Activated CD4-positive, CD25-positive, alpha-beta regulatory T cell treated with anti-CD3 and anti-CD28 coated beads, Interleukin-2, amount 50 U/mL, for 72 hours (primary cell): ENCODE measurements at places on chromosomes 13 and 19.

GRCh38 chr13:80665792-80666333 lies 324.9 kb upstream of the SPRY2 start:
- no peak for DNase-seq

DNA sequence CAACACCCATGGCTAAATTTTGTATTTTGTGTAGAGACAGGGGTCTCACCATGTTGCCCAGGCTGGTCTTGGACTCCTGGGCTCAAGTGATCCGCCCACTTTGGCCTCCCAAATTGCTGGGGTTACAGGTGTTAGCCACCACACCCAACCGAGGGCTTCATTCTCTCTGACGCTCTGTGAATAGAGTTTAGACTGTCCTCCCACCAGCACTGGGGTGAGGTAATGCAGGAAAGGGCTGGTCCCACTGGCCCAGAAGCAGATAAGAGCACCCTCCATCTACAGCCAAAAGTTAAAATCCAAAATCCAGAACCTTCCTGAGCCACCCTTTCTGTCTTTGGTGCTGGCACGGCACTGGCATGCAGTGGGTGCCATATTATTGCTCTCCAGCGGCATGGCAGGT lies 31.8 kb upstream of the HOMER3 start:
- no peak for DNase-seq

DNA sequence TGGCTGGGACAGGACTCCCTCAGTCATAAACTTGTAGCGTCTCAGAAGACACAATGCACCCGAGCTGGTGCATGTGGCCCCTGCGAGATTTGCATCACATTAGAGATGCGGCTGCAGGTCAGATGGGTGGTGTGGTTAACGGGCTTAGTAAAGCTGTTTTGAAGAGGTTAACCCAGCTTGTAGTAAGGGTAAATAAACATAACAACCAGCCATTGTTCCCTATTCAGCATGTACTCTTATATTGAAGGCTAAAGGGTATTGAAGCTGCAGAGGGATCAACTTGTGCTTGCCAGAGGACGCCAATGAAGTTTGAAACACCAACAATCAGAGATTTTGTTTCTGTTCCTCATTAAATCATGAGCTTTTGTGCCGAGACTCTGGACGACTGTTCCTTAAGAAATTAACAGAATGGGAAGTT lies 79.4 kb downstream of the ZIC5 start:
- DNase-seq, result no peak

- DNase-seq, result no peak
These were observed 363.3 kb downstream of the KCNRG start for GRCh38 chr13:50378509-50379044.

- no peak for DNase-seq
These were observed 144.5 kb upstream of the FNDC3A start for GRCh38 chr13:48831248-48831647.

- no peak for DNase-seq
These were observed 2.8 kb upstream of the POP4 start for GRCh38 chr19:29603308-29603707.

DNA sequence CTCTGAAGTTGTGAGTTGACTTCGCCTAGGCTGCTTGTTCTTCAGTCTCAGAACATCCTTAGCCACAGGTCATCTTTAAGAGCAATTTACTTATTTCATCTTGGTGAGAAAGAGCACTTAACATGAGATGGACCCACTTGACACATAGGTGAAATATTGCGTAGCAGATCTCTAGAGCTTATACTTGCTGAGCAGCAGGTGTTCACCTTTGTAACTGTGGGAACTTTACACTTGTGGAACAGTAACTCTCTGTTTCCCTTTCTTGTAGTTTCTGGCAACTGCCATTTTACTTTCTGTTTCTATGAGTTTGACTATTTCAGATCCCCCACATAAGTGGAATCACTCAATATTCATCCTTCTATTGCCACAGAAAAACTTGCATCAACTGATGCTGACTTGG lies 95.7 kb downstream of the SLC10A2 start:
- DNase-seq, result no peak

DNA sequence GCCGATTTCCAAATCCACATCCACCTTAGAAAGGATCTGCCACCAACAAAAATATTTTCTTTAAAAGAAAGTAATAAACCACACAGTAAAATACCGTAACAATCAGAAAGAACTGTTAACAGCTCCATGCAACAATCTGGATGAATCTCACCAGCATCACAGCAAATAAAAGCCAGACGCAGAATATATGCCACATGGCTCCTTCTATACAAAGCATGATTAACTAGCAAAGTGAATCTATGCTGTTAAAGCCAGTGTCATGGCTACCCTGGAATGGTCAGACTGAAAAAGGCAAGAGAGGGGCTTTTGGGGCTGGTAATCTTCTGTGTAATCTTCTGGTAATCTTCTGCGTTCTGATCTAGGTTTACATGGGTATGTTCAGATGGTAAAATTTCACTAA lies 81.3 kb downstream of the SACS start:
- DNase-seq, result no peak

DNA sequence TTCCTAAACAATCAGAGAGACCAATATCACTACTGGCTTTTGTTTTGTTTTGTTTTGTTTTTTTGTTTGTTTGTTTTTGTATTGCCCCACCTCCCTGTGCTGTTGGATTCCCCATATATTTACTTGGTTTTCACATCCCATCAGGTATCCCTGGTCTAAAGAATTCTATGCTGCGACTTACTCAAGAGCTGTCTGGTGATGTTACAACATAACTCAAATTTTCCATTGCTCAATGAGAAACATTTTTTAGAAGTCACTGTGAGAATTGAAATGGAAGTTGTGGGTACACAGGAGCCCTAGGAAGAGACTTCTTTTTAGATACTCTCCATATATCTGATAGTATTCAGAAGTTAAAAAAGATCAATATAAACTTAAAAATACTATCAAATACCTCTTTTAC lies 181.4 kb downstream of the KLF5 start:
- no peak for DNase-seq

DNA sequence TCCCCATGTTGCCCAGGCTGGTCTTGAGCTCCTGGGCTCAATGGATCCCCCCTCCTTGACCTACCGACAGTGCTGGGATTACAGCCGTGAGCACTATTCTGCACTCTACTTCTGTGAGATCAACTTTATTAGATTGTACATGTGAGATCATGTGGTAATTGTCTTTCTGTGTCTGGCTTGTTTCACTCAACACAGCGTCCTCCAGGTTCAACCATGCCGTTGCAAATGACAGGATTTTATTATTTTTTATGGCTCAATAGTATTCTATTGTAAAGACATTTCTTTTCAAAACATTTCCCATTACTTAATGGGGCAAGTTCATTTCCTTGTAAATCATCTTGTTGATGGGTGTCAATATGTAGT lies 1.5 kb upstream of the OBI1 start:
- DNase-seq, result no peak

GRCh38 chr13:24178847-24179485 lies 18.4 kb downstream of the SPATA13 start:
- DNase-seq, result no peak

DNA sequence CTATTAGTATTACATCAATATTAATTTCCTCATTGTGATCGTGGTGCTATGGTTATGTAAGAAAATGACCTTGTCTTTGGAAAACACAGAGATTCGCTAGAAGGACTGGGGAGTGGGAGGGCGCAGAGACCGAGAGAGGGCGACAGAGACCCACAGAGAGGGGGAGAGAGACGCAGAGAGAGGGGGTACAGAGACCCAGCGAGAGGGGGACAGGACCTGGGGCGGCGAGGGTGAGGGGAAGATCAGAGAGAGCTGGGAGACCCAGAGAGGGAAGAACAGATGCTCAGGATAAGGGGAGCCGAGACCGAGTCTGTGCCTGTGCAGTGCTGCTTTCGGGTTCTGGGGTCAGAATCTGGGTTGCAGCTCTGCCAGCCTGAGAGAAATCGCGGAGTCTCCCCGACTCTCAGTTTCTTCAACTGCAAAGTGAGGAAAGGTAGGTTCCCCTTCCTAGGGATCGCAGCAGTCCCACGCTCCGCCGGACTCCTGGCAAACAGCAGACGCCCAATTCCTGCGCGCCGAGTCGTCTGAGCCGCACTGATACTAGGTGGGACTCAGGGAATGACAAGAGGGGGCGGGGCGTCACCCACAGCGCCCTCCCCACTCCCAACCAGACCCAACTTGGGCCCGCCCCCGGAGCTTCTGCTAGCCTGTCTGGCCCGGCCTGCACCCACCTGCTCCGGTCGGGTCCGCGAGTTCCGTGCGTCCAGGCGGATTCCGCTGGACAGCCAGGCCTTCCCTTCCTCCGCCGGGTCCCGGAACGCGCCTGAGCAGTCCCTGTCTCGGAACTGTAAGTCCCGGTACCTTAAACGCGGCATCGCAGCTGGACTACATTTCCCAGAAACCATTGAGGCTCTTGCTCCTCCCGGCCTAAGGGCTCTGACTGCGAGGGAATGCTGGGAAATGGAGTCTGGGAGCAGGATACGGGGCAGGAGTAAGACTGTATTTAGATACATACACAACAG lies 15.3 kb downstream of the IZUMO2 start:
- DNase-seq, result peak; percentile 53

DNA sequence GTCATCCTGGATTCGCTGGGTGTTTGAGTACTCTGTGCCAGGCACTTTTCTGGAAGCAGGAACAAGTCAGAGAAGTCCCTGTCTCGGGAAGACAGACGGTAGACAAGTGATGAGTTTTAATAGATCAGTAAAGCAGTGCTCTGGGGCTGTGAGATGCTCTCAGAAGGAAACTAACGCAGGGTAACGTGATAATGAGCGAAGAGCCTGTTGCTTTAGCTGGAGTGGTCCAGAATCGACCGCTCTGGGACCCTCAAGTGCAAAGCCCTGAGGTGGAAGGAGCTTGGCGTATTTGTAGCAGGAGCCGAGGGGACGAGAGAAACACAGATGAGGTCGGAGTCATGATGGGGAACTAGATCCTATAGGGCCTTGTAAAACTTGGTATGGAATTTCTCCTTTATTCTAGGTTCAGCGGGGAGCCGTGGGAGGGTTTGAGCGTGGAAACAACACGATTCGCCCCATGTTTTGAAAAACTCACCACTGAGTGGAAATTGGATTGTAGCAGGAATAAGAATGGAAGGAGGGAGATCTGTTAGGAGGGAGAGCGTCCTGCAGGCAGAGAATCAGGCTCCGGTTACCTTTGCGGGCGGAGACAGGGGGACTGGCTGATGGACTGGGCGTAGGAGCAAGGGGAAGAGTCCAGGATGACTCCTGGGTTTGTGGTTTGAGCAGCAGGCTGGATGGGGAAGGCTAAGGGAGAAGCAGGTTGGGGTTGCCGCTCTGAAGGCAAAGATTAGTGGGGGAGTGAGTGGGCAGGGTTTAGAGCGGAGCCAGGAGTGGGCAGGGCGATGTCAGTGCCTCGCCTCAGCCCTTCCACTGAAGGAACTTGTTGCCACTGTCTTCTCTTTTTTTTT lies 763 bp downstream of the POLD1 start:
- DNase-seq, result no peak

DNA sequence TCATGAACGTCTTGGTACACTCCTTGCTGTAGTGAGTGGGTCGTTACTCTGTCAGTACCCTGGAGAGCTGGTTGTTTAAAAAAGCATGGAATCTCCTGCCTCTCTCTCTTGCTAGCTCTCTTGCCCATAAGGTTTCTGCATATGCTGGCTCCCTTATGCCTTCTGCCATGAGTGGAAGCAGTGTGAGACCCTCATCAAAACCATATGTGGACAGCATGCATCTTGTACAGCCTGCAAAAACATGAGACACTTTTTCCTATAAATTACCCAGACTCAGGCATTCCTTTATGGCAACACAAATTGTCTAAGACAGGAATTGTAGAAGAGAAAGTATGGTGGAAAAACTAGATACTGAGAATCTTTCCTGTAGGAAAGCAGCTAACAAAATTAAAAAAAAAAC lies 516.3 kb downstream of the SLITRK6 start:
- DNase-seq, result no peak

- DNase-seq, result no peak
These were observed at the start of gene GIPC3 for GRCh38 chr19:3585301-3586126. GIPC3 (plus strand) TSS chr19:3585478; CDS start chr19:3585598, 120 bp downstream.

- no peak for DNase-seq
These were observed 153.8 kb downstream of the DCT start for GRCh38 chr13:94325650-94326049.

GRCh38 chr13:40261336-40261735 lies 405.1 kb downstream of the FOXO1 start:
- no peak for DNase-seq

GRCh38 chr19:38742296-38742695 lies 2.0 kb downstream of the CAPN12 start:
- no peak for DNase-seq

DNA sequence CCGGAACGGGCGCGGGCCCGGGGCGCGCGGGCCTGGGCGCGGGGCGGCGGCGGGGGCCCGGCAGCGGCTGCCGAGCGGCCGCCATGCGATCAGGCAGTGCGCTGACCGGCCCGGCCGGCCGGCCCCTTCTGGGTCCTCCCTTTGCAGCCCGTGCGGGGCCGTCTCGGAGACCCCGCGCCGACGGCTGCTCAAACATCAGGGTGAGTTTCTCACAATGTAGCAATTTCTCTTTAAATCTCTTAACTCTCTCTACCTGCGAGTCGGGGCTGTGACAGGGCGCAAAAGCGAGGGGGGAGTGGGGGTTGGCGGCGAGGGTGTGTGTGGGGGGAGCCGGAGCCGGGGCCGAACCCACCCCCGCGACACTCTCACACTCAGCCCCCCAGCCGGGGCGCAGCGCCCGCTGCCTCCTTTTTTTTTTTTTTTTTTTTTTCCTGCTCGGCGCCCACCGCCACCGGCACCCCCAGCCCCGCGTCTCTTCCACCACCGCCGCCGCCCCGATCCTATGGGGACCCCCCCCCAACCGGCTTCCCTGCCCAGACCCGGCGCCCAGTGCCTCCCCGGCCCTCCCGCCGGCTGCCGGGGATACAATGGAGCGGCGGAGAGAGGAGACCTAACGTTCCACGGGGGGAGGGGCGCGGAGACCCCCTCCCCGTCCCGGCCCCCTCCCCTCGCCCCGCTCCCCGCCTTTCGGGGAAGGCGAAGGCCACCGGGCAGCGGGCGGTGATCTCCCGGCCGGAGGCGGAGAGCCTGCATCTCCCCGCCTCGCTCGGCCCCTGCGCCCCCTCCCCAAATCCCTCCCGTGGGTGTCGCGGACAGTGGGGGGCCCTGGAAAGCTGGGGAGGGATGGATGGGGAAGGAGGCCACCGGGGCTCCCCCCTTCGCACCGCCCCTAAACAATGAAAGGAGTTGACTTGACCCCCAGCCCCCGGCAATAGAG lies at the start of gene BICRA:
TSS of gene BICRA (plus strand) at position 166 of the 937 bp plus-strand sequence. CDS start 64,441 bp downstream, outside the sequence.
- peak; percentile 86 for DNase-seq

DNA sequence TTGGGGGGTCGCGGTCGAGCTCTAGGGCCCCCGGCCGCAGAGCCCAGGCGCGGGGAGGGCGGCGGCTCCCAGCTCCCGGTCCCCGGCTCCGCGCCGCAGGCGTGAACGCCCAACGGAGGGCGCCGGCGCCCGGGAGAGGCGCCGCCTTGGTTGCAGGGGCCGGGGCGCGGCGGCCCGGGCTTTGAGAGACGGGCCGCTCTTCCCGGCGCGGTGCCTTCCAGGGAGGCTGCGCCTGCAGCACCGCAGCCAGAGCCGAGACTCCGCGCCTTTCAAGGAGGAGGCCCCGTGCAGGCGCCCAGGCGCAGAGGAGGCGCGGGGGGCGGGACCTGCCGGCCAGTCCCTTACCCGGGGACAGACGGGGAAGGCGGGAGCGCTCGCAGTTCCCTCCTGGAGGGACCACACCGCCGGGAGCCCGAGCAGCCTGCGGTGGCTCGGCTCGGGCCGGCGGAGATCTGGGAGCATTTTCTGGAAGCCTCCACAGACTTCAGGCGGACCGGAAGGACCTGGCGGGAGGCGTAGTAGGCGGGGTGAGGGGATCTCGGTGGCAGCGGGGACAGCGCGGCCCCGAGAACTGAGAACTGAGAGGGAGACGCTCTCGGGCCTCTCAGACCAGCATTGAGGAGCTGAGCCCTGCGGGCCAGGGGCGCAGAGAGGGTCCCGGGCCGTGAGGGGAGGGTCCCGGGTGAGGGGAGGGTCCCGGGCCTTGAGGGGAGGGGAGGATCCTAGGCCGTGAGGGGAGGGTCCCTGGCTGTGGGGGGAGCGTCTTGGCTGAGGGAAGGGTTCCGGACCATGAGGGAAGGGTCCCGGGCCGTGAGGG lies 25.5 kb upstream of the MCF2L start:
- peak; percentile 54 for DNase-seq
